ENCODE measurements at places on chromosomes 13 and 19.

GRCh38 chr19:16040642-16041041, 35.7 kb upstream of the TPM4 start:
- no peak for DNase-seq

- DNase-seq, result peak; percentile 51
These were observed 36.9 kb downstream of the ARRDC2 start for GRCh38 chr19:18044825-18045304.

DNA sequence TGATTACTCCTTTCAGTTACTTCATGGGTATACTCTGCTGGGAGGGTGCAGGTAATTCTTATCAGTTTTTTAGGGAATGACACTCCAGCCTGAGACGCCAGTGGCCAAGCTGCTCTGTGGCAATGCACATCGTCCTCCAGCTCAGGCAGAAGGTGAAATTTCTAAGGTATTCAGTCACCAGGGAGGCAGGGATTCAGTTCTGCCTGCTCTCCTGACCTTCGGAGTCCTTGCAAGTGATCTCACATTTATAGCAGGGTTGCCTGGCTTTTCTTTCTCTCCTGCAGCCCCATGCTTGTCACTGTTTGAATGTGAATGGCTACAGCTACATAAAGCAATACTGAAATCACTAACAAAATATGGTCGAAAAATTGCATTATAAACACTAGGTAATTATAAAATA, 1447.5 kb downstream of the EFNB2 start:
- DNase-seq, result no peak

- peak; percentile 60 for DNase-seq
These were observed 146.6 kb downstream of the RGCC start for GRCh38 chr13:41603917-41604316.

- no peak for DNase-seq
These were observed 58.1 kb downstream of the MCF2L start for GRCh38 chr13:113027095-113027494.

- no peak for DNase-seq
These were observed 25.9 kb downstream of the COMP start for GRCh38 chr19:18765224-18765623.

DNA sequence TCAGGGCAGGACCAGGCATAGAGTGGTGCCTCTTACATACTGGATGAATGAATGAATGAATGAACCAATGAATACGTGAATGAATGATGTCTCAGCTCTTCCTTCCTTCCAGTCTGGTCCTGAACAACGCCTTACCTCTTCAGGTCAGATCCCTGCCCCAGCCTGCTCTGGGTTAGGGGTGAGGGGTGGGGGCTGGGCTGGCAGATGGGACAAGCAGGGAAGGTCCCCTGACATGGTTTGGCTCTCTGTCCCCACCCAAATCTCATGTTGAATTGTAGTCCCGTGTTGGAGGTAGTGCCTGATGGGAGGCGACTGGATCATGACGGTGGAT, 9.3 kb downstream of the DIRAS1 start:
- no peak for DNase-seq

DNA sequence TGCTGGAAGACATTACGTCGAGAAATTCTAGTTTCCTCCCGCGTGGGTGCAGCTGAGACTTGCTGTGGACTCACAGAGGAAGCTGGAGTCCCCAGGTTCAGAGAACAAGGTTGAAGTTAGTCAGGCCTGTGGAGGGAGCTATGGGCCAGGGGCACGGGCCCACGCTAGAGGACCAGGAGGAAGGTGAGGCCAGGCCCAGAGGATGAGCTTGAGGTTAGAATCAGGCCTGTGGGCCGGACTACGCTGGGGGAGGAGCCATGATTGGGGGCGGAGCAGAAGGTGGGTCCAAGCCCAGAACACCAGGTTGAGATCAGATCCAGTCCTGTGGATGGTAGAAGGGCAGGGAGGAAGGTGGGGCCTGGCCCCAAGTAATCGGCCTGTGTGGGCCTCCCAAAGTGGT, 32.6 kb downstream of the ZNF846 start:
- DNase-seq, result no peak

DNA sequence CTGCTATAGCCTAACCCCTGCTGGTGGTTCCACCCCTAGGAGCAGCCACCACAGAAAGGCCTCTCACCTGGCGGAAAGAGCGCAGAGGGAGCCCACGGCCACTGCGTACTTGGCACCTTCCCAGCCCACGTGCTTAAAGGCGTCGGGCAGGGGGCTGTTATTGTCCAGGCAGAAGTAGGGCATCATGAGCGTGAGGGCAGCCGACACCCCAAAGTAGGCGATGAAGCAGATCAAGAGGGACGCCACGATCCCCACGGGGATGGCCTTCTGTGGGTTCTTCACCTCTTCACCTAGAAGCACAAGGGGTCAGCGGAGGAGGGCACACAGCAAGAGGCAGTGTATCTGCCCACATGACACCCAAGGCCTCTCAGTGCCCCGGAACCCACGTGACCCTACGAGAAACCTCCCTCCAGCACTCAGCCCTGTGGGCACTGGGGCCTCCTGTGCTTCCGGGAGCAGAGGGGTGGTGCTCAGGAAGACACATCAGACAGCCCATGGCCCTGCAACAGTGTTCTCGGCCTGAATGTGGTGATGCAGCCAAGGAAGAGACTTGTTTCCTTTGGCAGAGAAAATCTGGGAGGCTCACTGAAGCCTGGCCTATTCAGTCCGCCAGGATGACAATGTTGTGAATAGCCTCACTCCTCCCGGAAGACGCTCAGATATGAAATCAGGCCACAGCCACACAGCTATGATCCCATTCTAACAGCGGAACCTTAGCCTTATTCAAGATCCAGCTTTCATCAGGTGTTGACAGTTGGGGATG, 72.1 kb downstream of the SLC7A1 start:
- DNase-seq, result peak; percentile 96

DNA sequence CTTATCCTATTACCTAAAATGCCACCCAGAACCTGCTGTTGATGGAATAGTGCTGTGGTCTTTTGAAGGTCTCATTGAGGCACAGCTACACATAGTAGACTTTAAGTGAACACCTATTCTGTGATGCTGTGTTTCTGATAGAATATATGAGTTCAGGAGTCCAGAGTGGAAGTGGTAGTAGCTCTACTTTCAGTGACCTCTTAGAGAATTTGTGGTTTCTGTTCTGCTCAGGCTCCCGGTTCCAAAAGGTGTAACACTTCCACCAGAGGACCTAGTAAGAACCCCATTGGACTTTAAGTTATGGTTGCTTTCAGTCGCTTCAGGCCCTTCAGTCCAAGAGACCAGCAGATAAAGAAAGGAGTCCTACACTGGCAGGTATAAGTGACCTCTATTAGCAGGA, 11.4 kb upstream of the MYCBP2 start:
- no peak for DNase-seq

DNA sequence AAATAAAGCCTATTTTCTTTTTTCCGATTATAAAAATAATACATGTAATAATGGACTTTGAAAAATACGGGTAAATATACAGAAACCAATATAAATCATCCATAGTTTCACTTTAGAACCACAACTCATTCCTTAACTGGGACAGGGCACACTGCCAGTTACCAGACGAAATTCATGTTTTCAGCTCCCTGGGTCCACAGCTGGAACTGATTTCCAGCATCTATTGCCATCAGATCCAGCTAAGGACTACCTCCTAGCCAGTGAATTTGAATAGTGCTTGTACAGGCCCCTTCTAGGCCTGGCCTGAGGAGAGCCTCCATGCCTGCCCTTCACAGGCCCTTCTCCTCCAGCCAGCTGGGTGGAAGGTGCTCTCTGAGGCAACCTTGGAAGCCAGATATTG, 30.0 kb upstream of the ATP12A start:
- DNase-seq, result peak; percentile 83

DNA sequence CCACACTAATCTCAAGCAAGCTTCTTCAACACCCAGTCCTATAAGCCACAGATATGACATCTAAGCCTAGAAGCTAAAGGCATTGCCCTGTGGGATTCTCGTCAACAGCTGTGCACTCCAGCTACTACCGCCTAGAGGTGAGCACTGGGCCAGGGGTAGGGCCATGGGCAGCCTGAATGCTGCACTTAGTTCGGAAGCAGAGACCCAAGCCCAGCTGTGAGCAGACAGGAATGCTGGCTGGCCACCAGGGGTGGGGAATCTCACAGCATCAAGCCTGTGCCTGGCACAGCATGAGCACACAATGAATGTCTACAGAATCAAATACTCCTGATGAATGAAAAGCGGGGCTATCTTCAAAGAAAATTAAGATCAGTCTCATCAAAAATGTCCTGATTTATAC, 167.5 kb upstream of the UBL3 start:
- no peak for DNase-seq

GRCh38 chr13:99363949-99364348, 56.8 kb upstream of the GPR183 start:
- DNase-seq, result no peak

DNA sequence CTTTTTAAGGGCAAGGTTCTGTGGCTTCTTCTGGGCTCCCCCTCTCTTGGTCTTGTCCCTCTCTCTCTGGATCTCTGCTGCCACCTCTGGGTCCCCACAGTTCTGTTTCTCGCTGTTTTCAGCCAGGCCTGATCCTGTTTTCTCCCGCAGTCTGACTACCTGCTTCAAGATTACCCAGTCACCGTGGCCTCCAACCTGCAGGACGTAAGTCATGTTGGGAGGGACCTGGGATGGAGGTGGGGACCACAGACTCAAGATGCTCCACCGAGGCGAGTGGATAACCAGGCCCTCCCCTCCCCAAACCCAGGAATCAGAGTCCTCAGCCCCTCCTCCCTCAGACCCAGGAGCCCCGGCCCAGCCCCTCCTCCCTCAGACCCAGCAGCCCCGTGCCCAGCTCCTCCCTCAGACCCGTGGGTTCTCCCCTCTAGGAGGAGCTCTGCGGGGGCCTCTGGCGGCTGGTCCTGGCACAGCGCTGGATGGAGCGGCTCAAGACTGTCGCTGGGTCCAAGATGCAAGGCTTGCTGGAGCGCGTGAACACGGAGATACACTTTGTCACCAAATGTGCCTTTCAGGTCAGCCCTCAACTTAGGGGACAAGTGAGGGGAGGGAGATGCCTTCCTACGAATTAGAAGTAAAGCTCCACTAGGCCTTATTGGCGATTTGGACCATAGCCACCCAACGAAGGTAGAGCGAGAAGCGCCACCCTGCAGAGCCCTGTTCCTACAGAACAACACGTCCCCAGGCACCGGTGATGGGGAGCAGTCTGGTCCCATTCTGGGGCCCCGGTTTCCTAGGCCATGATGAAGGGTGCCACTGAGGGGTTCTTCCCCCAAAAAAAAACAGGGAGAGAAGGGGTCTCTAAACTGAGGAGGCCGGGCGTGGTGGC, 2.2 kb downstream of the FLT3LG start:
- no peak for DNase-seq

DNA sequence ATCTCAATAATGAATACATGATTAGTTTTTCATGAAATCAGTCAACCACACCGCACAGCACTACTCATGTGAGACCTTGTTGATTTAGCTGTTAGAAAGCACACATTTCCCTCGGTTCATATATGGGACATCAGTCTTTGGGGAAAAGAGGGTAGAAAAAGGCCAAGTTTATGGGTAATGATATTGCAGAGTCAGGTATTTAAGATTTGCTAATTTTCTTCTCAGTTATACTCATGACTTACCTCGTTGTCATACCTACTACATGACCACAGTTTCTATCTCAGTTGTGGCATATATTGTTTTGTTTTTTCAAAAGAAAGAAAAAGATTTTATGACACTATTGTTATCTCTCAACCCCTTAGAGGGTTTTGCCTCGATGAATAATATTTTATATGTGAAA, 165.6 kb downstream of the POU4F1 start:
- no peak for DNase-seq

DNA sequence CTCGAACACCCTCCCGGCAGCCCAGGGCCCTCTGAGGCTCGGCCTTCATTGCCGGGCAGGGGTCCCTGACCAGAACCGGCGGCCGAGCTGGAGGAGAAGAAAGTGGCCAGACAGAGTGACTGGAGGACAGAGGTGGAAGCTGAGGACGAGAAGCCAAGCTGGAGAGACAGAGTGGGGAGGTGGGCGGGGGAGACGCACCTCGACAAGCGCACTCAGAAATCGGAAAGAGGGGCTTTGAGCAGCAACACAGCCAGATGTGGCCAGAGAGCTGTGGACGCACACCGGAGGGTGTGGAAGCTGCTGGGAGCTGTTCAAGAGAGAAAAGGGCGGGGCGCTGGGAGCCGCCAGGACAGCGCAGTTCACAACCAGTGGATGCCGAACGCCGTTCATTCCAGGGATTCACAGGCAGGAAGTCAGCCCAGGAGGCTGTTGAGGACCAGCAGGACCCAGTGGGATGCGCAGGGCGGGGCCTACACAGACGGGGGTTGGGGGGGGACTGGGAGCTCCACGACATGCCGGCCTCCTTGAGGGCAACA, 28.2 kb upstream of the C13orf46 start:
- no peak for DNase-seq

DNA sequence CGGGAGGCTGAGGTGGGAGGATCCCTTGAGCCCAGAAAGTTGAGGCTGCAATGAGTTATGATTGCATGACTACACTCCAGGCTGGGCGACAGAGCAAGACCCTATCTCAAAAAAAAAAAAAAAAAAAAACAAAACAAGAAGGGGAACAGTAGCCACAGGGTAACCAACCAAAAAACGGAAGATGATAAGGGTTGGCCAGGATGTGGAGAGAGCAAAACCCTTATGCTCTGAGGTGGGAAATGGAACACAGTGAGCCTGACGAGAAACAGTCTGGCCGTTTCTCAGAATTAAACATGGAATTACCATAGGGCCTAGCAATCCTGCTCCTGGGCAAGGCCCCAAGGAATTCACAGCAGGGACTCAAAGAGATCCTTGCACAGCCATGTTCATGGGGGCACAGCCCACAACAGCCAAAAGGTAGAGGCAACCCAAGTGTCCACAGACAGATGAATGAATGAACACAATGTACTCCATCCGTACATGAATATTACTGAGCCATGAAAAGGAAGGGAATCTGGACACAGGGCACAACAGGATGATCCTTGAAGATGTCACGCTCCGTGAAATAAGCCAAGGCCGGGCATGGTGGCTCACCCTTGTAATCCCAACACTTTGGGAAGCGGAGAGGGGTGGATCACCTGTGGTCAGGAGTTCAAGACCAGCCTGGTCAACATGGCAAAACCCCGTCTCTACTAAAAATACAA, 11.3 kb downstream of the NMRK2 start:
- DNase-seq, result no peak

DNA sequence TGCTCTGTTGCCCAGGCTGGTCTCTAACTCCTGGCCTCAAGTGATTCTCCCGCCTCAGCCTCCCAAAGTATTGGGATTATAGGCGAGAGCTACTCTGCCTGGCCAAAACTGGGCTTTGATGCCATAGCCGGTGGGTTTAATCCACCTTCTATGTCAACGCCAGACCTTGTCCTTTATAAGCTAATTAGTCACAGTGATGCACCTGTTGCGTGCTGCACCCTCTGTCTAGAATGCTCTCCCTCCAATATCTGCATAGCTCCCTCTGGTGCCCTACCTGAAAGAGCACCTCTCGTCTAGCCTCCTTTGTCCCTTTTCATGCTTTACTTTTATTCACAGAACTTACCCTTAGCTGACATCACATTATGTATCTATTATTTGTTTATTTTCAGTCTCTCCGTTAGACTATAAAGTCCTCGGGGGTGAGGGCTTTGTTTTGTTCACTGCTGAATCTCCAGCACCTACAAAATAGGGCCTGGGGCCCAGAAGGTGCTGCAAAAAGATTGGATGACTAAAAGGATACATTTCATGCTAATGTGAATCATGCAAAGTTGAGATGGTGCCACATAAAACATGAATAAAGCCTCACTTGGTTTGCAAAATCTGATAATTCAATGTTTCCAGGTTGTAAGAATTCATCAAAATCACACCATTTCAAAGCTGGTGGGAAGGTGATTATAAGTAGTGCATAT, 148.1 kb downstream of the USP12 start:
- DNase-seq, result peak; percentile 21

All from fibroblast of the aortic adventitia (primary cell).